Right renal cortex interstitium (tissue), 3 donors: ENCODE measurements at places on chromosomes 7 and 10. TPM values are rescaled to one million over a fixed set of nuclear protein-coding genes. Genes with fewer than 3 reads are reported as not detected.

The TUBAL3 gene
- 0.45 TPM for polyA plus RNA-seq

The MBL2 gene
- not detected for polyA plus RNA-seq

DNA sequence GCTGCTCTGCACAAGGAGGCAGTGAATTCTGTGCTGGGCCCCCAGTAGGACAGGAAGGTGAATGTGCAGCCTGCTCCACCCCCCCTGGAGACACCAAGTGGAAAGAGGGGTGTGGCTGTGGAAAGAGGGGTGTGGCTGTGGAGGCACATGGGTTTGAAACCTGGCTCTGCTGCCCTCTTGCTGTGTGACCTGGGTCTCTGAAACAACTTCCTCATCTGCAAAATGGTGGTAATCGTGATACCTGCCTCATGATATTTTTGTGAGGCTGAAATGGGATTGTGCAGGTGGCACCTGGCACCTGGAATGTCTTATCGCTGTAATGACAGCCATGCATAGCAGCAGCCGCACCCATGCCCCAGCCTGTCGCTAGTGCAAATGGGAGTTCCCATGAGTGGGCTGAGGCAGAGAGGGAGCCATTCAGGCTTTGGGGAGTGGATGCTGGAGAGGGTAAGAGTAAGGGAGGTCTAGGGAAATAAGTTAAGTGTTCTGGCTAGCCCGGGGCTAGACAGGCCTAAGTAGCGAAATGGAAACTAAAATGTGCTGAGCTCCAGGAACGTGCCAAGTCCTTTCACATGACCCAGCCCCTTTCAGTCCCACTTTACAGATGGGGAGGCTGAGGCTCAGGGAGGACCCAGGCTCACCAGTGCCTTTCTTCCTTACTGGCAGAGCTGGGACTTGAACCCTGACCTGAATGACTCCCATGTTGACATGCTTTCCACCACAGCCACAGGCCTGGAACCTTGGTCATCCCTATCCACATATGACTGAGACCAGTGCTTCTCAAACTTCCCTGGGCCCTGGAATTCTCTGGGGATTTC, 35.0 kb downstream of the C10orf105 start:
- no peak for DNase-seq

DNA sequence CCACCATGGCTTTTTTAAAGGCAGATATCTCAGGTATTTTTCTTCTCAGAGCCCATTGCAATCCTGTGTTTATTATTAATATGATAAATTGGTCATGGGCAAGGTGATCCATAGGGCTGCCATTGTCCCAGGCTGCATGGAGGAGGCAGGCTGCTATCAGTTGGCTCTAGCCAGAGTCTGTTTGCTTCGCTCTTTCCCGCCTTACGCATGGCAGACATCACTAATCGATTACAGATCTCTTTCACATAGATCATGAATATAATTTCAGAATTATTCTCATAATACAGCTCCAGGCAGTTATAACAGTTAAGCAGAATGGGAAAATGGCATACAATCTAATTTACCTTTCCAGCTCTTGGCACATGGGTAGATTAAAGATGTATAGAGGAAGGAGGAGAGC, 30.4 kb upstream of the HABP2 start:
- DNase-seq: no peak

- DNase-seq: no peak
These were observed 89.3 kb upstream of the PDGFA start for GRCh38 chr7:608954-609353.

DNA sequence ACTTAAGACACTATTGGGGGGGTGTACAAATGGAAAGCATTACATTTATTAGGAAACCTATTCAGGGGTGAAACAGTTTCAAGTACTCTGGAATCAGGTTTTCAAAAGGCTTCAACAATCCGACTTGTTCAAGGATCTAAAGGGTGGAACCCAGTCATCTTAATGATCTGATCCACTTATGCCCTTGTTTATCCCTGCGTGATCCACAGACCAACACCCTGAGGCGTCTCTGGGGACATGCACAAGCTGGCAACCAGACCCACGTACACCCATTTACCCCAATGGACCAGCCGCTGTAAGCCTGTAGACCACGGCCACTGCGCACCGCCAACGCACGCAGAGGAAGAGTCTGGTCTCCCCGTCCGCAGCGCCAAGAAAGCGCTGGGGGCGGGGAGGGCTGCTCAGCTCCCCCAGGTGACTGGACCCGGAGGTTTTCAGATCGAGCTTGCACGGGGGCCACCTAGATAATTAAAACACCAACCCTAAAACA, 13.4 kb downstream of the HNRNPF start:
- DNase-seq: no peak

DNA sequence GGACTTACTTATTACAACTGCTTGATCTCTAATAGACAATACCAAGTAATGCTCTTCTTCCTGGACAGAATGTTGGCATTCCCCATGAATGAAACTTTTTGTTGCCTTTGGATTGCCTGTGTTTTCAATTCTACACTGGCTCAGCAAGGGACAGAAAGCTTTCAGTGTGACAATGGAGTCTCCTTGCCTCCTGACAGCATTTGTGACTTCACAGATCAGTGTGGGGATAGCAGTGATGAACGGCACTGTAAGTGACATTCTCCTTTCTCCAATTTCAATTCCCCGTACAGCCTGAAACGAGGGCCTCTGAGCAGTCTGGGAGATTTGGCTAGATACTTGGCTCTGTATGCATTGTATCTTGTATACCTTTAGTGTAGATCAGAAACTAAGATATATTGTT, 290 bp downstream of the MALRD1 start:
- DNase-seq: no peak

GRCh38 chr10:71568896-71569492, 150.6 kb downstream of the C10orf105 start:
- no peak for DNase-seq

- no peak for DNase-seq
These were observed 138.5 kb downstream of the CPED1 start for GRCh38 chr7:121126801-121127534.
